Lower lobe of right lung (tissue), 2 donors: ENCODE measurements at places on chromosomes 1 and 21. TPM values are rescaled to one million over a fixed set of nuclear protein-coding genes. Genes with fewer than 3 reads are reported as not detected.

HAO2 gene
- not detected for total RNA-seq

DNA sequence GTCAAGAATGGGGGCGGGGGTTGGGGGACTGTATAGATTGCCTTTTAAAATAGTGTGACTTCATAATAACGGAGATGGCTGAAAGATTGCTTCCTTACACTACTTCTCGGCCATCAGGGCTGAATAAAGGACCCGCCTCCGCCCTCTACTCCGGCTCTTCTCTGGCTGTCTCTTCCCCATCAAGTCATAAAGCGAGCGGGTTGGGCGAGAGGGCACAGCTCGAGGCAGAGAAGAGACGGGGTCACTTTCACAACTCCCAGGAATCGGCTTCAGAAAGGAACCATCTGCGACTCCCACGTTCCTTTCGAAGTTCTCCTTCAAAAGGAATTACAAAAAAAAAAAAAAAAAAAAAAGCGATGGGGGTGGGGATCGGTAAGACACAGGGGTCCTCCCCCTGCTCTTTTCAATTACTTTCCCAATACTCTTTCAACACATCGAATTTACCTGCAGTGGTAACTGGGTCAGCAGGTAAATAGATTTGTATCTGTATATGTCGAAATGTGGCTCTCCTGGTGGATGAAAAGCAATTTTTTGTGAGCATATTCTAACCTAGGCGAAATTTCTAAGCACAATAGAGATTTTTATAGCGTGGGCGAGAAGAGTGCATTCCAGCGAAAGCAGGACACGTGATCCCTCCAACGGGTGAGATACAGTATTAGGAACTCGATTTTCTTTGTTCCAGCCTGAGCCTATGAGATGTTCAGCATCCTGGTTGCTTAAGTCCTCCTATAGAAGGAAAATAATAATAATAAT is 2.0 kb downstream of the LRRC7 start:
- DNase-seq = no peak

GRCh38 chr1:217363319-217363718 is 267.6 kb downstream of the GPATCH2 start:
- no peak for DNase-seq

CD5L gene
- 6.8 TPM for total RNA-seq

- DNase-seq = no peak
Measured at GRCh38 chr1:150008699-150009098, 1.8 kb downstream of the OTUD7B start.

SLAMF9 gene
- total RNA-seq = not detected

GRCh38 chr1:107480548-107481415 is 339.9 kb downstream of the NTNG1 start:
- DNase-seq = no peak
